Stimulated activated CD4-positive, alpha-beta T cell treated with anti-CD3 and anti-CD28 coated beads, Interleukin-15, amount 100 ng/mL, for 48 hours (primary cell): ENCODE measurements at places on chromosomes 1 and 21.

- no peak for DNase-seq
Measured at GRCh38 chr21:36847189-36847588, 119.3 kb downstream of the HLCS start.

DNA sequence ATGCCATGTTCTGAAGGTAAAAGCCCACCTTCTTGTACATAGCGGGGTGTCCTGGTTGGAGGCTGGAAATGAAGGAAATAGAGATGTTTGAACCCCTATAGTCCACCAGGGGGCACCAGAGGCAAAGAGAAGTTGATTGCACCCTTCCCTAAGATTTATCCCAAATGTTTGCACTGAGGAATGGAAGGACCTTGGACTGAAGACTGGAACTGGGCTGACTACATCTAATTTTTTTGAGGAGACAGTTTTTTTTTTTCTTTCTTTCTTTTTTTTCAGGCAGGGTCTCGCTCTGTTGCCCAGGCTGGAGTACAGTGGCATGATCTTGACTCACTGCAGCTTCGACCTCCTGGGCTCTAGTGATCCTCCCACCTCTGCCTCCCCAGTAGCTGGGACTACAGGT, 55.3 kb upstream of the EIF4G3 start:
- DNase-seq, result no peak

DNA sequence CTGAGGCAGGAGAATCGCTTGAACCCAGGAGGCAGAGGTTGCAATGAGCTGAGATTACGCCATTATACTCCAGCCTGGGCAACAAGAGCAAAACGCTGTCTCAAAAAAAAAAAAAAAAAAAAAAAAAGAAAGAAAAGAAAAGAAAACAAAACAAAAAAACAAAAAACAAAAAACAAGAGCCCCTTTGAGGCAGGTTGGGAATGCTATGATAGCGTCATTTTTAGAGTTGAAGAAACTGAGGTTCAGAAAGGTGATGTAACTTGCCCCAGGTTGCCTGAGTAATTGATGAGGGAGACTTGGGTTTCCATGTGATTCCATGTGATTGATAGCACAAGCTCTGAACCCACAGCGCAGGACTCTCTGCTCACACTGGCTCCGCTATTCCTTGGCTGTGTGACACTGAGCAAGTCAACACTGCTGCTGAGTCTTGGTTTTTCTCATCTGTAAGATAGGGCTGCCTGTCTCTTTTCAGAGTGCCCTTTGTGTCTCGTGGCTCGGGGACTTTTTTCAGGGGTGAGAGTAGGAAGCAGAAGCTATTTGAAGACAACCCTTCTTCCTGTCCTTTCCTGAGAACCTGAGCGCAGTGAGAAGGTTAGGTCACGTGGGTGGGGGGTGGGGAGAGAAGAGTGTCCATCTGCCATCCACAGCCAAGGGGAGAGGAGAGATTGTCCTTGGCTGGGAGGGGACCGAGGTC, 2.5 kb downstream of the CNR2 start:
- DNase-seq, result no peak

- DNase-seq, result no peak
Measured at GRCh38 chr1:240985081-240985480, 371.9 kb downstream of the RGS7 start.

DNA sequence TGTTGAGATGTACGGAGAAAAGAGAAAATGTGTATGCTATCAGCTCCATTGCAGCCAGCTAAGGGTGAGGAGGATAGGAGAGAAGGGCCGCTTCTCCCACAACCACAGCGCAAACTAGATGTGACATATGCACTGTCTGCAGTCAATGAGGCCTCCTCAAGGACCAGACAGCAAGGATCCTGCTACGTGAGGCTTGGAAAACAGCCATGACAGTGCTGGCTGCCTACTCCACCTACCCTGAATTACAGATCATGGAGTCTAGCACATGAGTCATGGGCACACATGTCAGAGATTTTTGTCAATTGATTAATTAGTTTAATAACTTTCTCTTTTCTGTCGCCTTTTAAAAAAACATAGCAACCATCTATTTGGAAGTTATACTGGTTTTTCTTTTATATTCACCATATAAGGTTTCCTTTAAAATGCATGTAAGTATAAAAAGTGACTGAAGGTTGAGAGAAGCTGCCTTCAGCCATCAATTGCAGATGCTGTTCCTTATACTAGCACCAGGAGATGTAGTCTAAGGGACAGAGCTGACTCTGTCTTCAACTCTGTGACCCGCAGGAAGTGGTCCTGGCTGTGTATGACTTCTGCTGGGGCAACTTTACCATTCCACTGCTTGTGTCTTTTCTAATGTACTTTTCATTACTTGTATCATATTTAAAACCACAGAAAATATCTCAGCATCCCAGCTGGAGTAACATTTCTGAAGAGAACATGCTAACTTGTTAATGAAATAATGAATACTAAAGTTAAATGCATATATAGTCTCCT, 3.1 kb downstream of the VPS26C start:
- no peak for DNase-seq
